Stimulated activated CD8-positive, alpha-beta memory T cell treated with anti-CD3 and anti-CD28 coated beads, Interleukin-4, amount 100 ng/mL, for 48 hours (primary cell): ENCODE measurements at places on chromosomes 1 and 21.

DNA sequence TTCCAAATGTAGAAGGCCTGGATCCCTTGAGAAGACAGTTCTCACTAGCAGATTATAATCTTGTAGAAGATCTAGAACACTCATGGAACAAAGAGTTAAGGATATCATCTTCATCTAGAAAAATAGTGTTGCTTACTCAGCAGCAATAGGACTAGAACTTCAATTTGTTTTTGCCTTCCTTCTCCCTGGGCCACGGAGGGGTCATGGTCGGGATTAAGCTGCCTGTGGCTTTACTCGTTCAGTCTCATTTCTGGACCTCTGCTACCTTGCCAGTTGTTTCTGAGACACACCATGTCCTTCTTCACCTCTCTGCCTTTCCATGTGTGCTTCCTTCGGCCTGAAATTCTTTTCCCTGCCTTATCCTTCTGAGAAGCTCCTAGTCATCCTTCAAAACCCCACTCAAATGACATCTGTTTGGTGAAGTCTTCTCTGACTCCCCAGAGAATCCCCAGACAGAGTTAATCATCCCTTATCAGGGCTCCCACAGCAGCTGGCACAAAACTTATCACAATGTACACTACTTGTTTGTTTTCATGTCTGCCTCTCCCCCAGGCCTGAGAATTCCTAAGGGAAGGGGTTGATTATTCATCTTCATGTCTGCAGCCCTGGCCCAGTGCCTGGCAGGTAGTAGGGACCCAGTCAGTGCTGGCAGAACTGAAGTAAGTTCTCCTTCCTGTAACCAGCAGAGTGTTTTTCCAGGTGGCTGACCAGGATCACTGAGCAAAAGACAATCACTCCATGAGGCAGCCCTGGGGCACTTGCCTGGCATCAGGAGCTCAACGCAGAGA is 15.5 kb upstream of the SNX27 start:
- no peak for DNase-seq

DNA sequence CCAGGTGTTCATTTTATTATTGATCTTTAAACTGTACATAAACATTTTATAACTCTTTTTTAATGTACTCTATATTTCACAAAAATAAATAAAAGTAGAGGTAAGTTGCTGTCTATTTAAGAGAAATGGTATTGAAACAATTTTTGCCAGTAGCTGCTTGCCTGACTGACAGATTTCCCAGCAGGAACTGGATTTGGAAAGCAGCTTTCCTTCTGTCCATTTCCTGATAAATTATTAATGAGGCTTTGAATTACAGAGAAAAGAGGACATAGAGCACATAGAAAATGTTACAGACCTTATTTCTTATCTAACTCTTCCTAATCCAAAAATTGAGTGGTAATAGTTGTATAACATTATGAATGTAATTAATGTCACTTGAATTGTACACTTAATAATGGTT is 79.7 kb upstream of the BCL10 start:
- no peak for DNase-seq

DNA sequence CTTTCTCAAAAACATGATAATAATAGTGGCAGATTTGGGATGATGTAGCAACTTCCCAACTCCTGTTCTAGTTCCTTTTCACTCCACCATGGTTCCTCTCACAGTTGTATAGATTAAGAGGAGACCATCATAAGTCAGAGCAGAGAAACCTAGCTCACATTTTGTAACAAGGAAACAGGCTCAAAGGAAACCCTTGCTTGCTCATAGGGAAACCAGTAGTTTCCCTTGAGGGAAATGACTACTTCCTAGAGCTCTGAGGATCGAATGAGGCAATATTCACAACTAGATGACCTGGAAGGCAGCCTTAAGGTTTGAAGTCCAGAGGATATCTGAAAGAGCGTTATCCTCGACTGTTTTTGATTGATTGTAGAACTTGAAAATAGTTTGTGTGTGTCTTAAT is 76.1 kb upstream of the C8B start:
- DNase-seq: no peak

DNA sequence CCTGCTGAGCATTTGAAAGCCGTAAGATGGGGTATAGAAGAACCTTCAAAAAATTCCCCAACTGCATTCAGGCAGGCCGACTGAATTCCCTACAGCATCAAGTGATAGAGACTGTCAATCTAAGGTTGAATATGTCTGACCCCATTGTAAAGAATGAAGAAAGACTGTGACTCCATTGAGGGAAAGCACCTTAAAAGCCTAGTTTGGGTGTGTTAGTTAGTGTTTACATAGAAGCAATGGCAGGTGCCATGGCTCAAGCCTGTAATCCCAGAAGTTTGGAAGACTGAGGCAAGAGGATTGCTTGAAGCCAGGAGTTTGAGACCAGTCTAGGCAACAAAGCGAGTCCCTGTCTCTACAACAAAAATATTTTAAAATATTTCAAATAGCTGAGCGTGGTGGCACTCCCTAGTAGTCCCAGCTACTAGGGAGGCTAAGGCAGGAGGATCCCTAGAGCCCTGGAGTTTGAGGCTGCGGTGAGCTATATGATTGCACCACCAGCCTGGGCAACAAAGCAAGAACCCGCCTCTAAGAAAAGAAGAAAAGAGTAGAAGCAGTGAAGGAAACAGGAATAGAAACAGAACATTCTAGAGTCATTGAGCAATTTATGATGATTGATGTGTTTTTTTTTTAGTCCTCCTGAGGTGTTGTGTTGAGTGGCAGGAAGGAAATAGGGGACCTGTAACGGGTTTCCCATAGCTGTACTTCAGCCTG is 15.4 kb downstream of the POLR3GL start:
- peak; percentile 36 for DNase-seq

DNA sequence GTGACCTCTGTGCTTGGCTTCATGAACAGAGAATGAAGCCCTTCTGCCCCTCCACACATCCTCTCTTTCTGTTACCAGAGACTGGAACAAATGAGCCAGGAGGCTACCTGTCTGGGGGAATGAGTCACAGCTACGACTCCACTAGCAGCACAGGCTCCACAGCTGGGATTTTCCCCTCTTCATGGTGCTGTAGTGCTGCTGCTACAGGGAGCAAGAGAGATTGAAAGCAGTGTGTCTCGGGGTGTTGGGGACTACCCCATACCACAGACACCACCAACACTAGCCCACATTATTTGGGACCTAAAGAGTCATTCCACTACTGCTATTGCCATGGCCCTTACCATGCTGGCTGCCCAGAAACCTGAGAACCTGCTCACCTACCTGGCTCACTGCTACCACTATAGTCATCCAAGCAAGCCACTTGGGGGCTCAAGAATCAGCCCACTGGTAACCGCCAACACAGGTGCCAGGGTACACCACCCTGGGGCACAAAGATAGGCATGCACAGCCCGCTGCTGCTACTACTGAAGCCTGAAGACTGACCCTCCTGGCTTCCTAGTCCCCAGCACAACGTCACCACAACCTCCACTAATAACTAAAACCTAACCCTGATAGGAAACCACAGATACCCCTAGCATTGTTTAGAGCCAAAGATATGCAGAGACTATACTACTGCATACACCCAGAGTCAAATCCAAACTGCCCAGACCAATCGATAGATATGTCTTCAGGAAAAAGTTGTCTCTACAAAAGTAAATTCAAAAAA is 17.7 kb downstream of the CD1E start:
- DNase-seq: peak; percentile 38

GRCh38 chr21:39681257-39681656 is 63.7 kb upstream of the IGSF5 start:
- no peak for DNase-seq

GRCh38 chr1:217272385-217272784 is 358.5 kb downstream of the GPATCH2 start:
- no peak for DNase-seq

DNA sequence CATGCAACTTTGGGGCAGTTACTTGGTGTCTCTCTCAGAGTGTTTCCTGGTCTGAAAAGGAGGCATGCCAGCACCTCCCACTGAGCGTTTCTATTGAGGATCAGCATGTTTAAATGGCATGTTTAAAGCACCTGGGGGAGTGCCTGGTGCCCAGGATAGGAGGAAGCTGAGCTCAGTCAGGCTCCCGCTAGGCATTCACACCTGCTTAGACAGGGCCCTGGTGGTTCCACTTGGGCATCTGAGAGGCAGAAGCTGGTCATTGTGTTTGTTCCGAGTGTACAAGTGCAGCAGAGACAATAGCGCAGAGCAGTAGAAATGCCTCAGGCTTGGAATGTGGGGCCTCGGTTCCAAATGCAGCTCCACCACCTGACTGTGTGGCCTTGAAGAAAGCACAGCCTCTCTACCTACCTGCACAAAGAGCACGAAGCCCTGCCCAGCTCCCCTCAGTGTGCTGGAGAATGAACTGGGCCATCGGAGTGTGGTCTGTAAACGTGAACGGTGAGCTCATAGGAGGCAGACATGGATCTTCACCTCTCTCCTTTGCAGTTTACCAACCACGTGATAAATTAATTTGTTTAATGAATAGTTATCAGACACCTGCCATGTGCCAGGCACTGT is 20.3 kb upstream of the TMEM222 start:
- DNase-seq: no peak

DNA sequence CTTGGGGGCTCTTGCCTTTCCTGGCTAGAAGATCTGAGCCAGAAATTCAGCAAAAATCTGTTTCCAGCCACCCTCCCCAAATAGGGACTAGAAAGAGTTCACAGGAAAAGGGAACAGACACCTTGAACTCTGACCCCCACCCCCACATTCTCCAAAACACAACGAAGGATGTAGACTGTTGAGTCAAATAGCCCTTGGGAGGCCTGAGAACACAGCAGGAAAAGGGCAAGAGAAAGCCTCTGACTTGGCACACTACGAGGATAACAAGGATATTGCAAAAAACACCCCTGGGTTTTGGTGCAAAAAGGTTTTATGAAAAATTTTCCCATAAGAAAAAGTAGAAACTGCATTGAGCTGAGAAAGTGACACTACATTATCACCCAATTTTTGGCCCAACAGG is 1.9 kb upstream of the YRDC start:
- DNase-seq: no peak

- no peak for DNase-seq
Observed at GRCh38 chr21:16579538-16579937, 849.8 kb downstream of the USP25 start.
